ENCODE measurements at places on chromosomes 7 and 10.

DNA sequence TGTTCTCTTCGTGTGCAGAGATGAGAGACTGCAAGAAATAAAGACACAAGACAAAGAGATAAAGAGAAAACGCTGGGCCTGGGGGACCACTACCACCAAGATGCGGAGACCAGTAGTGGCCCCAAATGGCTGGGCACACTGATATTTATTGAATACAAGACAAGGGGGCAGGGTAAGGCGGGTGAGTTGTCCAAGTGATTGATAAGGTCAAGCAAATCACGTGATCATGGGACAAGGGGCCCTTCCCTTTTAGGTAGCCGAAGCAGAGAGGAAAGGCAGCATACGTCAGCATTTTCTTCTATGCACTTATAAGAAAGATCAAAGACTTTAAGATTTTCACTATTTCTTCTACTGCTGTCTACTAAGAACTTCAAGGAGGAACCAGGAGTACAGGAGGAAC, 762.1 kb downstream of the TNS3 start:
- DNase-seq, result no peak

GRCh38 chr10:12228851-12229250, 32.9 kb downstream of the CDC123 start:
- DNase-seq, result no peak

DNA sequence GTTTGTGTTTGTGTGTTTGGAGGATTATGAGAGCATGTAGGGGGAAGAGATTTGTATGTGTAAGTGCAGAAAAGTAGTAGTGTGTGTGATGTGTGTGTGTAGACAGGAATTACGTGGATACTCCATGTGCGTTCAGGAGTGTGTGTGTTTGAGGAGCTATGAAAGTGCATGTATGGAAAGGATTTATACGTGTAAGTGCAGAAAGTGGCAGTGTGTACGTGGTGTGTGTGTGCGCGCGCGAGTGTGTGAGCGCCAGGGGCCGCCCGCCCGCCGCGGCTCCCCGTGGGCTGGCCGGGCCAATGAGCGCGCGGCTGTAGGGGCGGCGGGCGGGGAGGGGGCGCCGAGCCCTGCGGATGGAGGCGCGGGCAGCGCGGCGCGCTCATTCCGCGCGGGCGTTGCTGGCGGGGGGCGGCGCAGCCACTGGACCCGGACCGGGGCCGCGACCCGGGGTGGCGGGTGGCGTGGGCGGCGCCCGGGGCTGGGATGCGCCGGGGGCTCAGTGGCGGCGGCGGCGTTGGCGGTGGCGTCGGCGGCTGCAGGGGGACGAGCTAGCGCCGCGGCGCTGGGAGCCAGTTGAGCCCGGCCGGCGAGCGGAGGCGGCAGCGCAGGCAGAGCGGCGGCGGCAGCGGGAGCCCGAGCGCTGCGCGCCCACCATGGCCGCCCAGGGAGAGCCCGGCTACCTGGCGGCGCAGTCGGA, at the start of gene BICC1:
Gene BICC1 (plus strand): TSS at position 382 of the 697 bp plus-strand sequence. CDS start 272 bp downstream, at position 654.
- DNase-seq, result no peak

GRCh38 chr10:77097625-77098024, 540.0 kb downstream of the KCNMA1 start:
- no peak for DNase-seq

DNA sequence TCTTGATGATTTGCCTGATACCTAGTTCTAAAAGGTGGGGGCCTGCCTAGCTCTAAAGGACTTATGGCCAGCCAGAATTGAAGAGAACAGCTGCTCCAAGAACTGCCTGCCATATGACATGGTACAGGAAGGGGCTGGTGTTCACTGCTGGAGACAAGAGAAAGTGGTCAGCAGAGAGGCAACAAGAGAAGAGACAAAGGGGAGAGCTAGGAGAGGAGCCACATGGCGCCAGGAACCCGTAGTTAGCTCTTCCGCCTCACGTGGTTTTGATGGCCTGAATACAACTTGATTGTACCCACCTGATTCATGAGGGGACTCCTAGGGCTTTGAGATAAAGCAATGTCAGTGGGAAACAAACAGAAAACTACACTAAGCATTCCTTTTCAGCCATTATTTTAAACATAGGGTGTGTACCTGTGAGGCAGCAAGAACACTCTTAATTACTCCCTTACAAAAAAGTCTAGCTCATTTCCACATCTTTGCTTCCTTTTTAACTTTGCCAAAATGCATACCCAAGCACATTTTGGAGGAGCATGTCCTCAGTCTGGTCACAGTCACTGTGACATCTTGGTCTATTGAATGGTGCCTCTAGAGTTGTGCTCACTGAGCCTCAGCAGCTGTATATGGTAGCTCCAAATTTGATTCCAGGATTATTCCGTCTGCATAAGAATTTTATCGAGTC, 71.6 kb downstream of the CCDC71L start:
- DNase-seq, result no peak

DNA sequence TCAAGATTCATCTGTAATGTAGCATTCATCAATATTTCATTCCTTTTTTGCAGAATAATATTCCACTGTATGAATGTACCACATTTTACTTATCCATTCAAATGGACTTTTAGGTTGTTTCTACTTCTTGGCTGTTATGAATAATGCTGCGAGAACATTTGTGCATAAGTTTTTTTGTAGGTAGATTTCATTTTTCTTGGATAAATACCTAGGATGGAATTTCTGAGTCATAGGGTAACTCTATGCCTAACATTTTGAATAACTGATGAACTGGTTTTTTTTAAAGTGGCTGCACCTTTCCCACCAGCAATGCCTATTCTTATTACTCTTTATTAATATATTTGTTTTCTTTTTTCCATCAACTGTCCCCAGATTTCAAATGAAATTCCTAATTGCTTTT, 9.1 kb upstream of the XPNPEP1 start:
- no peak for DNase-seq

DNA sequence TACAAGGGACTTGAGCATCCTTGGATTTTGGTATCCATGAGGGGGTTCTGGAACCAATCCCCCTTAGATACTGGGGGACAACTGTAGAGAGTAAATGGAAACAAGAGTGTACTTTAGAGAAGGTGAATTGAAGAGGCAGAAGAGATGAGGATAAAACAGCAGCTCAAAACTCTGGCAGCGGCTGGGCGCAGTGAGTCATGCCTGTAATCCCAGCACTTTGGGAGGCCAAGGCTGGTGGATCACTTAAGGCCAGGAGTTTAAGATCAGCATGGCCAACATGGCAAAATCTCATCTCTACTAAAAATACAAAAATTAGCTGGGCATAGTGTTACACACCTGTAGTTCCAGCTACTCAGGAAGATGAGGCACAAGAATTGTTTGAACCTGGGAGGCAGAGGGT, 218.7 kb downstream of the GALNT17 start:
- DNase-seq, result no peak

DNA sequence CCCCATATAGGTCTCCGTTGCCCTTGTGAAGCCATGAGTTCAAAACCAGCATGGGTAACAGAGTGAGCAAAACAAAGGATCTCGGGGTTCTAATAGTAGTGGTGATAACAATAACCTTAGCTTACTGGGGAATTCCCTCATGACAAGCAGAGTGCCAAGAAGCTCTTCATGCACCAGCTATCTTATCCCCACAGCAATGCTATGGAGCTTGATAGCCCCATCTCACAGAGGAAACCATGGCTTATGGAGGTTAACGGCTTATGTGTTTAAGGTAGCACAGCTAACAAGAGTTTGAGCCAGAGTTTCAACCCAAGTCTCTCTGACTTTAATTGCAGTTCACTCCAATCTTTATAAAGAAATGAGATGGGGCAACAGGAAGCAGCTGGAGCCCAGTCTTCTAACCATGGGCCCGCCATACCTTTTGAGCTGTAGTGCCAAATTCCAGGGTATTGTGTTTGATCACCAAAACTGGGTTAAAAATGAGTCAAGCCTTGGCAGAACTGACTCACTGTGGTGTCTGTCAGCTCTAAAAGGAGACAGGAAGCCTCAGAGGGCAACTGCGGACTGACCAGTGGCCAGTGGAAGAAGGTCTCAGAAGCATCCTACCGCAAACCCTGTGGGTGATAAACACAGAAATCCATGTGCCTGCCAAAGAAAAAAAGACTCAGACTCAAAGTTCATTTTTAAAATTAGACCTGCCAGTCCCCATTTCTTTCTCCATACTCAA, 16.5 kb upstream of the PLAU start:
- no peak for DNase-seq

- DNase-seq, result no peak
Observed at GRCh38 chr7:152872061-152872744, 112.7 kb downstream of the ACTR3B start.

- no peak for DNase-seq
Observed at GRCh38 chr10:133421336-133422222, 2.8 kb downstream of the SPRN start.

- DNase-seq, result peak; percentile 26
Observed at GRCh38 chr7:16811551-16811950, 6.8 kb upstream of the AGR2 start.

DNA sequence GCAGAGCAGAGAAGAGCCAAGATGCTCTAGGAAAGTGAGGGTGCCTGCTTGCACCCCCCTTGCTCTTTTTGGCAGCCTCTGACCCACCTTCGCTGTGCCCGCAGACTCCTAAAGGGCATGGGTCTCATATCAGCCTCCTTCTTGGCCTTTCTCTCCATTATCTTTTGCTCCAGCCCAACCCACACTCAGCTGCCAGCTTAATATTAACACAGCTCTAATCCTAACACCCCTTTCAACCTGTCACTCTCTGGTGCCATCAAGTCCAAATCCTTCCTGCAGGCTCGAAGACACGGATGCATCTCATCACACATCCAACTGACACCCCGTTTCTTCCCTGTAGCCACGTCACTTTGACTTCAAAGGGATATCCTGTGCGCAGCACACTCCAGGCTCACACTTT, 171.6 kb upstream of the AUTS2 start:
- no peak for DNase-seq

GRCh38 chr10:5776881-5777197, 36.4 kb downstream of the GDI2 start:
- DNase-seq, result peak; percentile 83

- DNase-seq, result no peak
Observed at GRCh38 chr7:135888740-135889139, 88.4 kb downstream of the MTPN start.

DNA sequence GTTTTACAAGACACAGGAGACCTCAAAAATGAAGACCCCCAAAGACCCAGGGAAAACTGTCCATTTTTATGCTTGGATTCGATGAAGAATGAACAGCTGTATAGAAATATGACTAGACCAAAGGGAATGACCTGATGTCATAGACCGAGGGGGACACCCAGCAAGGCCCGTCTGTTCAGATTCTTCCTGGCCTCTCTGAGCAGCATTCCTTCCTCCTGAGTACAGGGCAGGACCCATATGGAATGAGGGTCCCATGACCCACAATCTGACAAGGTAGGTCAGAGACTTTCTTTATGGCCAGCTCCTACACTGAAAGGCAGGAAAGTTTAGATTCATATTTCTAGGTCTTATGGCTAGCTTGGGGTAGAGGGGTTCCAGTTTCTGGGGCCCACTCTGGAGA, 356.0 kb downstream of the GATA3 start:
- no peak for DNase-seq

GRCh38 chr10:129761981-129762956, 201.8 kb downstream of the EBF3 start:
- DNase-seq, result no peak

DNA sequence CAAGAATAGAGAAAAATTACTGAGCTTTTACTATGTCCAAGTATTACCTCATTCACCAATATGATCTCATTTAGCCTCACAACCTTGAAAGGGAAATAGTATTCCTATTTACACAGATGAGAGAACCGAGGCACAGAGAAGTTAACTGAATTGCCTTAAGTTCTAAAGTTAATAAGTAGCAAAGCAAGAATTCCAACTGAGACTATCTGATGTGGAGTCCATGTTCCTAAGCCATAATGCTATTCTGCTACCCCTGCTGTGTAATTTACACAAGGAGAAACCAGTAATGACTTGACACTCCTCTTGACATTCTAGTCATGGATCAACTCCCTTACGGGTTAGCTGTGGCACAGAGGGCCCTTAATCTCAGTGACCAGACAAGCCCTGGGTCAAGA, 60.7 kb downstream of the ABCB4 start:
- no peak for DNase-seq

GRCh38 chr10:35555962-35556930, 48.9 kb upstream of the GJD4 start:
- no peak for DNase-seq

DNA sequence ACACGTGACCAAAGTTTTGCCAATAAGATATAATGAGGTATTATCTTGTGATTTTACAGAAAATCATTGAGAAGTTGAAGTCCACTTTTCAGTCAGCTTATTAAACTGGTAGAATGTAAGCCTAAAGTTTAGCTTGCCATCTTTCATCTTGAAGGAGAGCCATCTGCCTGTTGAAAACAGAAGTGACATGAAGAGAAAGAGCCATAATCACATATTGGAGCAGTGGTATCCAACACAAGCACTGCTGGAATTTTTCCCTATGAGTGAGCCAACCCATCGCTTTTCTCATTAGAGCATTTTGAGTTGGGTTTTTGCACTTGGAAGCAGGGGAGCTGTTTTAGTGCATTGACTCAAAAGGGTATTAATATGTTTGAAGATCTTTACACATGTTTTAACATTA, 117.6 kb upstream of the FERD3L start:
- no peak for DNase-seq

DNA sequence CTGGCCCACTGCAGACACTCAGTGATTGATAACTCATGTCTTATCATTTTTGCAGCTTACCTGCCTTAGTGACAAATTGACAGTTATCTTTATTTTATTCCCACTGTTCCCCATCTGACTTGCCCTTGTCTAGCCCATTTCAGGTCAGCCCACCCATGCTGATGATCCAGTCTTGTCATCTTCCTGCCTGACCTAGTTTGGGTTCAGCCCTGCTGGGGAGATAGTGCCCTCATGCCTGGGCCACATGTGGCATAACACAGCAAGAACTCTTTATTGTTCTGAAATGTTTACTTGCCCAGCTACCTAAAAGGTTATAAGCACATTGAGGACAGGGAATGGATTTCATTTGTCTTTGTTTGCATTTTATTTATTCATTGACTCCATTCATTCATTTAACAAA, 75.6 kb downstream of the ENTPD1 start:
- no peak for DNase-seq

DNA sequence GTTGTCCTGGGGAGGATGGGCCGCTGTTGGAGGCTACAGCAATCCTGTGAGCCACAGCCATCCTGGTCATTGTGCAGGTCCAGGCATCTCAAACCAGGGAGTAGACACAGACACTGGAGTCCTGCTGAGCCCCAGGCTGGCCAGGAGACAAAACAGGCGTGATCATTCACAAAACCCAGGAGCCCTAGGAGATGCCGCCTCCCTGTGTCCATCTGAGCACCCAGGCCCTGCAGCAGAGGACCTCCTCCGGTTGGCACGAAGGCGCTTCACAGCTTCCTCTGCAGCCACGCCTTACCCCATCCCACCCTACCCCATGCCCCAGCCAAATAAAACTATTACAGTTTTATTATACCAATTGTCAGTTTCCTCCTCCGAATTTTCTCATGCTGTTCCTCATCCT, 183.6 kb downstream of the PLXNA4 start:
- DNase-seq, result no peak

- DNase-seq, result no peak
Observed at GRCh38 chr10:99895867-99896266, 113.4 kb downstream of the ABCC2 start.

DNA sequence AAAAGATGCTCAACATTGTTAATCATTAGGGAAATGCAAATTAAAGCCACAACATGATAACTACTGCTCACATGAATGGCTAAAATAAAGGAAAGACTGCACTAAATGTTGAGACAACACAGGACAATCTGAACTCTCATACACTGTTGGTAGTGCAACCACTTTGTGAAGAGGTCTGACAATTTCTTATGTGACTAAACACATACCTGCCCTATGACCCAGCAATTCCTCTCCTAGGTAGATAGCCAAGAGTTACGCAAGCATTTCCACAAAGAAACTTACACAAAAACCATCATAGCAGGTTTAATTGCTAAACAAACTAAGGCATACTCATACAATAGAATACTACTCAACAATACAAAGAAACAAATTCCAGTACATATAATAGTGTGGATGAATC, 41.8 kb upstream of the HERPUD2 start:
- DNase-seq, result no peak

All from inflammatory macrophage treated with lipopolysaccharide for 1 hour (primary cell).